ENCODE measurements at places on chromosomes 6 and 20.
A peak's percentile ranks its signal among the peaks of the same experiment; 100 is the strongest.

GRCh38 chr20:45965169-45966002 lies 6.6 kb downstream of the ZNF335 start:
- DNase-seq, result no peak

DNA sequence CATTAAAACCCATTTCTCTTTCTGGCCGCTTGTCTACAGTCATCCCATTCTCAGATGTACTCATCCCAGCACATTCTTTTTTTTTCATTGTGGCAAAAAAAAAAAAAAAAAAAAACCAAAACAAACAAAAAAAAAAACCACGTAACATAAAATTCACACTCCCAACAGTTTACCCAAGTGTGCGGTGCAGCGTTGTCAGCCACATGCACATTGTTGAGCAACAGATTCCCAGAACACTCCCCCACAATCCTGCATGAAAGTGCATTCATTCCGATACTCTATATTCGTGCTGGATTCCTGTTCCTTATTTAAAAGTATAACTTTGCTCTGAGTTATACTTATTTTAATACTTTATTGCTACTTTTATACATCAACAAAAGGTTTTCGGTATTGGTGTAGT lies 96.0 kb downstream of the SASH1 start:
- no peak for DNase-seq

DNA sequence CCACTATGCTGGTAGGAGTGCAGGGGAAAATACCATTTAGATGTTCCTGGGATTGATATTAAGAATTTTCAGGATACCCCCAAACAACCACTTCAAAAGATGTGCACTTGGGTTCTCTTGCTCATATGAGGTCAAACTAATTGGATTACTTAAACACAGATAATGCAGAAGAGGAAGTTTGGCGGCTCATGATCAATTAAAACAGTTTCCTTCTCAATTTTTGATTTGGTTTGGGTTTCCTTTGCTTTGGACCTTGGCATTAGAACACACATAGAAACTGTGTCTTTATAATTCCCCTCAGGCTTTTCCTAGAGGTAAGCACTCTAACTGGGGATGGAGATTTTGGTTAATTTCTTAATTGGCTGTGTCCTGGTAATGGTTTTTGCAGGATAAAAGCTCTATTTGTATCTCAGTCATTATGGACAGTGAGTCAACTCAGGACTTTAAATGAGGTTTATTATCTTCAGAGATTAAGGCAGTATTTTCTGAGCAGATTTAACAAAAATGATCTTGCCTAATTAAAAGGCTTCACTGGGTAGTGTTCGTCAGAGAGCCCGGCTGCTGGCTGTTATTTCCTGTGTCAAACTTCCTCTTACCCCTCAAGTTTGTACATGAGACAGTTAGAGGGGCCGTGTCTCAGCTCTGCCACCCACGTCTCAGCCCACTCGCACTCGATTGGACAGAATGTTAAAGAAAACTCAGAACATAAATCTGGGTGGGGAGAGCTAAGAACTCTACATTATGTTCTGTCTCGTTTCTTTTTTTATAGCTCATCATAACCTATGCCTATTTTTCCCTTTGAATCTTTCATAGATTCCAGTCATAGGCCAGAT lies 50.3 kb upstream of the PREP start:
- peak; percentile 74 for DNase-seq

- no peak for DNase-seq
Observed at GRCh38 chr6:136538836-136539235, 11.4 kb downstream of the MAP7 start.

- no peak for DNase-seq
Observed at GRCh38 chr6:131107151-131107550, 28.1 kb upstream of the AKAP7 start.

GRCh38 chr20:42889517-42889916 lies 300.2 kb downstream of the PTPRT start:
- DNase-seq, result no peak

GRCh38 chr6:159445351-159445750 lies 247.7 kb downstream of the SOD2 start:
- no peak for DNase-seq

DNA sequence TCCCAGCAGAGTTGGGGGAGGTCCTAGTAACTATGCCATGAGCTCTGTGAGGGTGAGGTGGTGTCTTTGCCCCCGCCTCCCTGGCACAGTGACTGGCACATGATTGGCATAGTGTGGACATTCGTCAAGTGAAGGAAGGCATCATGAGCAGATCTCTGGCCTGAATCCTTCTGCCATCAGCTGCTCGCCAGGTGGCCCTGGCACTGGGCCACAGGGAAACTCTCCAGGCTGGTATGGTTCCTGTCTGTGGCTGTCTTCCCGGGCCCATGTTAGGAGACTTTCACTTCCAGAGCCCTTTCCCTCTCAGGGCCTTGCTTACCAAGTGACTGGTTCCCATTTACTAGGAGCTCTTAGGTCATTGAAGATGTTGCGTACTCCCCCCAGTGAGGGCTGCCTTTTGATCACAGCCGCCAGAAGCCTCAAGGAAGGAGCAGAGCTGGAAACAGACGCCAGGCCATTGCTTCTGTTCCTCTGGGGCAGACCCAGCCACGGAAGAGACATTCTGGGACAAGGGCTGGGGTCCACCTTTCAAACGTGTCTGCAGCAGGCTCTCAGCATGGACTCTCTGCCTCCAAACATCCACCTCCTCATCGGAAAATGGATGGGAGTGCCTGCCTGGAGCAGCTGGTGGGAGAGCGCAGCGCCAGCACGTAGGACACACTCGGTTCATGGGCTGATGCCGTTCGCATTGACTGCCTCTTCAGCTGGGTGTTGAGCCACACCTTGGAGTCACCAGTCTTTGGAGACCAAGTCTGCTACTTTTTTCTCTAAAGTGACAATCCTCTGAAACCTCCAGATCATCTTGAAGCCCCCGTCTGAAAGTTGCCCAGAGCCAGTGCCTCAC lies 67.2 kb downstream of the PTPN1 start:
- DNase-seq, result no peak

- peak; percentile 81 for DNase-seq
Observed at GRCh38 chr6:3355358-3356055, 96.8 kb downstream of the PSMG4 start.

DNA sequence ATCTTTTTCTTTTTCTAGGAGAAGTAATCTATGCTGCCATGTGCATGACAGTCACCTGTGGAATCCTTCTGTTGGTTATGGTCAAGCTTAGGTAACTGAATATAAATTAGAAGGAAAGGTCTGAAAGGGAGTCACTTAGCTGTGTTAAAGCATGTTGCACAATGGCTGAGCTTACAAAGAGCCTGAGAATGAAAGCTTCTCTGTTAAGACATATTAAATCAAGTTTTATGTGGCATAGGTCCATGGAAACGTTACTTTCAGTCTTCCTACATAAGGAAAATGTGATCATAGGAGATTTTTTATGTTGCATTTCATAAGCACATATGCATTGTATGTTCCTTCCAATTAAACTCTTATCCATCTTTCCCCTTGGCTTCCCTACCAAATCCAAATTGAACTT lies 72.1 kb downstream of the GFRAL start:
- DNase-seq, result no peak

- DNase-seq, result peak; percentile 76
Observed at GRCh38 chr6:159654483-159655098, 38.5 kb downstream of the SOD2 start.

- peak; percentile 66 for DNase-seq
Observed at GRCh38 chr6:106360410-106360988, at the start of gene CRYBG1. TSS of gene CRYBG1 (plus strand) at chr6:106360717. CDS start at chr6:106360909, 192 bp downstream.

DNA sequence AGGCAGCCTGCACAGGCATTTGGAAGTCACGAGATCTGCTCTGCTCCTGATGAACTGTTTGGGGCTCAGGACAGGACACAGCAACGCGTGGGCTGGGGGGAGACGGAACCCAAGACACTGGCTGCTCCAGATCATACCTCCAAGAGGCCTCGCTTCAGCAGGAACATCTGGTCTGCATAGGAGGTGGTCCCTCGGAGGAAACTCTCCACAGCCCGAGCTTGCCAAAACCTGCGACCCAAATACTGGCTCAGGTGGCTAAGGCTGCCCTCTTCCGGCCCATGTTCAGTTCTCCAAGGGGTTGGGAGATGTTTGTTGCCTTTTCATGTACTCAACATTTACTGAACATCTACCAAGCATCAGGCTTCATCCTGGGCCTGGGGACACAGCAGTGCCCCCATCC lies 51.7 kb downstream of the MYH7B start:
- no peak for DNase-seq

DNA sequence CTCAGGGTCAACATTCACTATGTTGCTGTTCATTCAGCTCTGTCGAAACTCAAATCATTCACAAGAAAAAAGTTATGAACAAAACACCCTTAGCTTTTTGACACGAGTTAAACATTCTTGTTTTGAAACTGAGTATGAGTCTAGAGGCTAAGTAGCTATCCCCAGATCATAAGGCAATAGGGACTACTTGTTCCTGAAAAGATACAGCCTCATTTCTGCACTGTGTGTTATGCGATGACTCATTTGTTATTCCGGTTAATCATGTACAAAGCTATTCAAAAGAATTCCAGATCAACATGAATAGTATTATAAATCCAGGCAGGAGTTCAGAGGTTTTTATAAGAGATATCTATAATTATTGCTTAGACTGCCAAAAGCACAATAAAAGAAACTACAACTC lies 908.0 kb downstream of the QKI start:
- no peak for DNase-seq

GRCh38 chr6:82419132-82419581 lies 55.5 kb downstream of the TPBG start:
- DNase-seq, result no peak

DNA sequence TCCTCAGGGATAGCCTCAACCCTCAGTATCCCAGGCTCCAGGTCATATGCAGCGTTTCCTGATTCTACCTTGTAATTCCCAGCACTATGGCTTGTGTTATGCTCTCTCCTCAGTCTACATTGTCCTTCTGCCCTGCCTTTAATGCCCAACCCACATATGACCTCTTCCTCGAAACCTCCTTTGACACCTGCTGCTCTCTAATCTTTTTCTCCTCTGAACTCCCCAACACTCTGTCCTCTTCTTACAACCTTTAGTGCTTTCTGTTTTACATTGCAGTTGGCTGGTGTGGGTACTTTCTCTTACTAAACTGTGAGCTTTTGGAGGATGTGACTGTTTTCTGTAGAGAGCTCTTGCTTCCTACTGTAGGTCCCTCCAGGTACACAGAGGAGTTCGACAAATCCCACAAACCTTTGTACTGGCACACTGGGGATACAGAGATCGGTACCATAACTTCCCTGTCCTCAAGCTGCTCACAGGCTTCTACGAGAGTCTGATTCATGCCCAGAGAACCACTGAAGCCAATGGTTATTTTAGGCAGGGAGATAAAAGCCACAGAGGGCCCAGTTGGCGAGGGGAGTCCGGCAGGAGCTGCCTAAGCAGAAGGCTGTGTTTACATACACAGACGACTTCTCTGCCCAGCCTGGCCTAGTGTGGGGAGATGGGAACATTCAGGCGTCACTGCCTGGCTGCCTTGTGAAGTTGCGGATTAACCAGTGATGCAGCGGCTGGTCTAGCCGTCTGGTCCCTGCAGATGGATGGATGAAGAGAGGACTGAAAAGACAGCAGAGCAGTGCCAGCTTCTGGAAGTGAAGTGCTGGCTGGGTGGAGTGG lies 8.4 kb upstream of the EPB41L1 start:
- no peak for DNase-seq

GRCh38 chr20:45779011-45779915 lies 12.4 kb downstream of the WFDC3 start:
- DNase-seq, result peak; percentile 21

GRCh38 chr6:46338131-46338530 lies 153.1 kb downstream of the RCAN2 start:
- DNase-seq, result no peak

- DNase-seq, result peak; percentile 28
Observed at GRCh38 chr6:10146715-10147451, 268.0 kb downstream of the TFAP2A start.
